Neural cell (in vitro differentiated cells): ENCODE measurements at places on chromosomes 4 and X. TPM values are rescaled to one million over a fixed set of nuclear protein-coding genes. Genes with fewer than 3 reads are reported as not detected.

Gene EVC2
- polyA plus RNA-seq: 0.27 and 0.36 TPM in 2 replicates

Gene FAM236D
- not detected in 2 replicates for polyA plus RNA-seq

Gene SMR3B
- polyA plus RNA-seq: not detected in 2 replicates

Gene HGFAC
- polyA plus RNA-seq: 16.2 and 17.8 TPM in 2 replicates

Gene FGF13
- 235 and 242 TPM in 2 replicates for polyA plus RNA-seq

Gene NMU
- polyA plus RNA-seq: 47.2 and 55.7 TPM in 2 replicates

Gene TRPC3
- polyA plus RNA-seq: 5.8 and 6.9 TPM in 2 replicates

Gene FRMPD4
- 0.32 and 1.2 TPM in 2 replicates for polyA plus RNA-seq

Gene CNGA1
- polyA plus RNA-seq: not detected in 2 replicates

Gene TMEM33
- polyA plus RNA-seq: 26.5 and 29.0 TPM in 2 replicates

Gene GAGE2A
- not detected in 2 replicates for polyA plus RNA-seq

Gene RAB40AL
- 0.35 TPM in 1 of 2 replicates, not detected in the other for polyA plus RNA-seq

Gene LDB2
- 25.7 and 58.9 TPM in 2 replicates for polyA plus RNA-seq

Gene HEPH
- 8.7 and 11.6 TPM in 2 replicates for polyA plus RNA-seq

Gene GUCY1B1
- 13.6 and 16.0 TPM in 2 replicates for polyA plus RNA-seq

Gene SASH3
- polyA plus RNA-seq: not detected in 2 replicates

Gene PRDM5
- polyA plus RNA-seq: 1.6 and 3.8 TPM in 2 replicates

Gene AVPR2
- not detected in 2 replicates for polyA plus RNA-seq

Gene CXCL11
- 0.18 and 0.33 TPM in 2 replicates for polyA plus RNA-seq

Gene KANTR
- 35.4 and 37.5 TPM in 2 replicates for polyA plus RNA-seq

Gene COL25A1
- polyA plus RNA-seq: 31.9 and 32.3 TPM in 2 replicates

Gene GCNA
- polyA plus RNA-seq: 11.0 and 14.6 TPM in 2 replicates

Gene USP17L19
- not detected in 2 replicates for polyA plus RNA-seq

Gene TGIF2LX
- polyA plus RNA-seq: not detected in 2 replicates

Gene GRPR
- polyA plus RNA-seq: not detected in 2 replicates

Gene FGA
- polyA plus RNA-seq: not detected in 2 replicates

Gene F8A3
- not detected in 2 replicates for polyA plus RNA-seq
